NCI-H1694 (cell line): ENCODE measurements at places on chromosomes 1 and 21.

GRCh38 chr1:191592039-191592438 lies 566.2 kb upstream of the RGS18 start:
- no peak for DNase-seq

DNA sequence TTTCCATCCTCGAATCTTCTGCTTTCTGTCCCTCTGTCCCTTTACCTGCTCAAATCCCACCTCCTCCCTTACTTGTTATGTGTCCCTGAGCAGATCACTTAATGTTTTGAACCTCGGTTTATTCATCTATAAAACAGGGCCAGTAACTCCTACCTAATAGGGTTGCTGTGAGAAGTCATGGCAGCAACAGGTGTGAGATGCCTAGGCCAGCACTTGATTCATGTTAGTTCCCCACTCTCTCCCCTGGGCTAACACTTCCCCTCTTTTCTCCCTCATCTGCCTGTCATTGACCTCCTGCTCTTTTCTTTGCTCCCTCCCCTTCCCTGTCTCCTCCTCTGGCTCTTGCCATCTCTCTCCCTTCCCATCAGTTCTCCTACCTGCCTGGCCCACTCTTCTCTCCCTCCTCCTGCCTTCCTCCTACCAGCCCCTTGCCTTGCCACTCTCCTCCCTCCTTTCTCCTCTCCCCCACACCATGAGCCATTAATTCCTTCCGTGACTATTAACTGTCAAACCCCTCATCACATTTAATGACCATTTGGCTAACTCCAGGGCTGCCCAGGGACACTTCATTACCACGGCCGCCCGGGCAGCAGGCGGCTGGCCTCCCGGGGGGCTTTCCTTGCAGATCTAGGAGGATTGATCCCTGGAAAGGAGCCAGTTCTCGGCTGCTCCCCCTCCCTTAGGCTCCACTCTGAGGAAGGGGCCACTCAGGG lies 90.6 kb upstream of the CD1D start:
- DNase-seq = no peak

- no peak for DNase-seq
These were observed 80.0 kb downstream of the DYRK1A start for GRCh38 chr21:37446552-37446951.

DNA sequence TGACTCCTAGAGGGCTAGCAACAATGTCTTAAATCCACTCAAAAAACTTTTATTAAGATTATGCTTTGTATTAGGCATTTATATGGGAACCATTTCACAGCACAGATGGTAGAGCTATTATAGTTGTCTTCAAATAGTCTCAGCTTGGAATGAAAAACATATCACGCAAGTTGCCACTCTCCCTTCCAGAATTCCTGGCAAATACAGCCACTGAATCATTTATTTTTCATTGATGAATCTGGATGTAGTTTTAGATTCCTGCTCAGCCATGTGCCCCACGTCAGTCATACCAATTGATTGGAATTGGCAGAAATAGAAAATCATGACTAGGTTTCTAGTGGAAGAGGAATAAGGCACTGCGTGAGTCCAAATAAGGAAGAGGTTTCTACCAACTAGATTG lies 165.2 kb downstream of the PLA2G4A start:
- no peak for DNase-seq

- no peak for DNase-seq
These were observed 166.7 kb downstream of the GABPA start for GRCh38 chr21:25901330-25901979.

- no peak for DNase-seq
These were observed 15.6 kb downstream of the SLC66A1 start for GRCh38 chr1:19327736-19328135.

- DNase-seq = no peak
These were observed 23.8 kb downstream of the EIF2D start for GRCh38 chr1:206588492-206588891.

DNA sequence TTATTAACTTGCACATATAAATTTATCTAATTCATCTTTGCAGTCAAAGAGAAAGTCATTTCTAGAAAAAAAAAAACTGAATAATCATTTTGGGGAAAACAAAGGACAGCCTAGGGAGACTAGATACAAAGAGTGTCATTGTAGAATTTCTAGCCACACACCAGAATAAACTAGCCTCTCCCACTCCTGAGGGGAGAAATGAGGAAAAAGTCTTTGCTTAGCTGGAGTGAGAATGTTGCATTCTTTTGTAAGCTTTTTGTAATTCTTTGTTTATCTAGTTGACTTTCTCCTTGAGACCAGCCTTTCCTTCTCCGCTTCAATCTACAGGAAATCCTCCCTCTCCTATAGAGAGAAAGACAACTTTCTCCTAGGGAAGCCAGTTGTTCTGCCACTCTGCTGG lies 15.9 kb upstream of the CGN start:
- DNase-seq = no peak

- no peak for DNase-seq
These were observed 47.5 kb downstream of the SYDE2 start for GRCh38 chr1:85153149-85153891.

DNA sequence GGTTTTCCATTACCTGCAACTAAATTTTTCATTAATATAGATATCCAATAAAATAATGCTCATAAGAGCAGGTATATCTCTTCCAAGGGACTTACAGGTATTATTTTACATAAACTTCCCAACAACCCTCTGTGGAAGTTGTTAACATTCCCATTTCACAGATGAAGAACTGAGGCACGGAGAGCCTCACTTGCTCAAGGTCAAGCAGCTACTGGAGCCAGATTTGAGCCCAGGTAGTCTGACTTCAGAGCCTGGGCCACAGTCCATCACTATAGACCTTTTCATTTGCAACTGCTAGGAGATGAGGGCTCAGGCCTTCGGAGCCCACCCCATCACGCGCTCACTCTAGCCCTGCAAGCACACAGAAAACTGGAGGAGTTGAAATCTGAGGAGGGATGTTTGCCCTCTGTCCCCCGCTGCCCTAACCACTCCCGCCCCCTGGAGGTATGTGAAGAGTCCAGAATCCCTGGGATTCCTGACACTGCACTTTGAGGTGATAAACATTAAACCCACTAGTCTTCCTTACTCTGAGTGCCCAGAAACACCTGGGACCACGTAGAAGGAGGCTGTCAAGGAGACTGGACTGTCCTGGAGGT lies 11.7 kb upstream of the ALPL start:
- DNase-seq = no peak

GRCh38 chr21:26572702-26573381 lies at the start of gene CYYR1:
TSS of gene CYYR1 (minus strand) at chr21:26573286. CDS start at chr21:26572940, 346 bp downstream.
- DNase-seq = no peak

- peak; percentile 97 for DNase-seq
These were observed 22.6 kb upstream of the RNF187 start for GRCh38 chr1:228464487-228464983.
